ENCODE measurements at places on chromosomes 7 and 10. TPM values are rescaled to one million over a fixed set of nuclear protein-coding genes. Genes with fewer than 3 reads are reported as not detected.

- DNase-seq: no peak
These were observed 79.7 kb downstream of the FRMPD2 start for GRCh38 chr10:48194830-48195229.

GRCh38 chr7:113119429-113119828, 1.1 kb upstream of the SMIM30 start:
- no peak for DNase-seq

DNA sequence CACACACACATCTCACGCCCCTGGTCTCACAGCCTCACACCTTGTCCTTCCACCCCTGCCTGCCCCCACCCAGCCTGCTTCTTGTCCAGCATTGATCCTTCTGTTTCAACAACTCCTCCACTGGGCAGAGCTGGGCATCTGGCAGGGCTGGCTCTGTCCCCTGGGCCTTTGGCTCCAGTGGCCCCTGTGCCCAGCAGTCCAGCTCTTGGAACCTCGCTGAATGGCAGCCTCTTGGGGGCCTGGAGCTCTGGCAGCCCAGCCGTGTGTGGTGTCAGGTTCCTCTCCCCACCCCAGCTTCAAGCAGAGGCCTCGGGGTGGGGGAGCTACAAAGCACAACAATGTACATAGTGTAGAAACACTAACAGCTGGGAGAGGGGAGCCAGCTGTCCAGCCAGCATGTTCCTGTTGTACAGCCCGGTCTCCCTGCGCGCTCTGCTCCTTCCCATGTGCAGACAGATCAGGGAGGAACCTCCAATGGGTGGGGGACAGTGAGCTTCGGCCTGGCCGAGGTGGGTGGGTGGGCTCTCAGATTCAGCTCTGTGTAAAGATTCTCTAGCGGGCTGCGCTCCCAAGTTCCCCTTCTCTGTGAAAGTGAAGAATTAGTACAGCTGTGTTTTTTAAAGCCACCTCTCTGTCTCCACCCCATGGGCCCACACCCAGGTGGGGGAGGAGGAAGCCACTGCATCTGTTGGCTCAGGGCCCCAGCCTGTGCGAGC, 19.4 kb downstream of the ZMIZ2 start:
- peak; percentile 50 for DNase-seq

- DNase-seq: no peak
These were observed 34.1 kb upstream of the CAPZA2 start for GRCh38 chr7:116828281-116828680.

GRCh38 chr10:60021361-60021760, 115.0 kb upstream of the CCDC6 start:
- no peak for DNase-seq

The TEX36 gene
- not detected for total RNA-seq
